ENCODE measurements at places on chromosomes 6 and 20.
A peak's percentile ranks its signal among the peaks of the same experiment; 100 is the strongest.

DNA sequence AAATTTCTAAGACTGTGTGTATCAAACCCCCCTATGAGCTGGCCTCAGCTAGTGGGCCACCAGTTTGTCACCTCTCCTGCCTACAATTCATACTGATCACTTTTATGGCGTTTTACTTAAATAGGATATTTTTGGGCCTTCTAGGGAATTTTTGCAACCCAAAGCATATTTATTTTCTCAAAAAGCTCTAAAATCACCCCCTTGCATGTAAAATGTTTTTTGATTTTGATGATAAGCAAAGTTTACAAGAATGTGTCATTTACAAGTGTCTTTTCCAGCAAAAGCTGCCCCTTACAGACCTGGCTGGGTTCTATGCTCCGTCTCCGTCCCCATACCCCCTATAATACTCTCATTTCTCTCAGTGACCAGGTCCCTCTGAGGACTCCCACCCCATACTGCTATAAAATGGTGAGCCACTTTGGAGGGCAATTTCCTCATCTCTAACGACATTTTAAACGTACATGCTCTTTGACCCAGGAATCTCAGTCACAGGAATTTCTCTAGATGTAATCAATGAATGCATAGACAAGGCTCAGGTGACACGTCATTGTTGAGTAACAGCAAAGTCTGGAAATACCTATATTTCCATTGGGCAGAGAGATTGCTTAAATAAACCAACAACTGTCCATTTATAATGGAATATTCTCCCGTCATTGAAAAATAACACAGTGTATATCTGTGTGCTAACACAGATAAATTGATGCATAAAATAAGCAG lies 13.9 kb upstream of the OCSTAMP start:
- no peak for DNase-seq

GRCh38 chr6:30260036-30260504 lies 46.9 kb upstream of the TRIM26 start:
- DNase-seq = no peak

GRCh38 chr20:25077610-25078169 lies 4.3 kb downstream of the VSX1 start:
- DNase-seq = no peak

- no peak for DNase-seq
Measured at GRCh38 chr20:51237791-51238190, 214.9 kb upstream of the KCNG1 start.

DNA sequence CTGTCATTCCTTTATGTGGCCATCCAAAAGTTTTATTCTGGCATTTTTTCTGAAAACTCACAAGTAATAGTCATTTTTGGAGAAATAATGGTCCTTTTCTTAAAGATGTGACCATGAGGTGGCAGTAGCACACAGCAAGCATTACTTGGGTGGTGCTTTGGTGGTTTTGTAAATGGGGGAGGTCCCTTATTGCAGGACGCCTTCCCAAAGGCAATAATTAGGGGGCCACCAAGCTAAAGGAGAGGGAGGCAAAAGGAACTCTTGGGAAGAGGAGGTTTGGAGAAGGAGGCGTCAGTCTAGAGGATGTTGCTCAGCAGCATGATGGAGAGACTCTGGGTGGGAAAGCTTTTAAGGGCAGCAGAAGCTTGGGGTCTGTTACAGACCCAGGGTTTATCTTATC lies 422.6 kb upstream of the MMS22L start:
- DNase-seq = no peak

DNA sequence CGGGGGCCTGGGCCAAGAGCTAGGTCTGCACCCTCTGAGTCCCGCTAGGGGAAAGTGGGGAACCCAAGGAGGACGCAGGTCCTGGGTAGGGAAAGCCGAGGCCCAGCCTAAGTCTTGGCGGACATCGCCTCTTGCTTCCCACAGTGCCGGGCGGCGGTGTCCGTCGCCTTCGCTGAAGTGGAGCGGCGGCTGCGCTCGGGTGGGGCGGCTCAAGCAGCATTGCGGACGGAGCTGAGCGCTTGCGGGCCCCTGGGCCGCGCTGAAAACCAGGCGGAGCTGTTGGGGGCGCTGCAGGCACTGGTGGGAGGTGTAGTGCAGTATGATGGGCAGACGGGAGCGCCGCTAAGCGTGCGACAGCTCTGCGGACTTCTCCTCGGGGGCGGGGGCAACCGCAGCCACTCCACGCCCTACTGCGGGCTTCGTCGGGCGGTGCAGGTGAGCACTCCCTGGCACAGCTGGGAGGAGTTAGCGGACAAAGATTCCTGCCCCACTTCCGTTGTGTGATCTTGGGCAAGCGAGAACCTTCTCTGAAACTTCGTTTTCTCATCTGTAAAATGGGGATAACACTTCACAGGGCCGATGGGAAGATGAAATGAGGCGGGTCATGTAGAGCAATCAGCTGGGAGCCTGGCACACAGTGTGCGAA lies 4.2 kb downstream of the PRSS16 start:
- DNase-seq = peak; percentile 37

GRCh38 chr6:30591008-30591407 lies 19.8 kb downstream of the ABCF1 start:
- DNase-seq = no peak

DNA sequence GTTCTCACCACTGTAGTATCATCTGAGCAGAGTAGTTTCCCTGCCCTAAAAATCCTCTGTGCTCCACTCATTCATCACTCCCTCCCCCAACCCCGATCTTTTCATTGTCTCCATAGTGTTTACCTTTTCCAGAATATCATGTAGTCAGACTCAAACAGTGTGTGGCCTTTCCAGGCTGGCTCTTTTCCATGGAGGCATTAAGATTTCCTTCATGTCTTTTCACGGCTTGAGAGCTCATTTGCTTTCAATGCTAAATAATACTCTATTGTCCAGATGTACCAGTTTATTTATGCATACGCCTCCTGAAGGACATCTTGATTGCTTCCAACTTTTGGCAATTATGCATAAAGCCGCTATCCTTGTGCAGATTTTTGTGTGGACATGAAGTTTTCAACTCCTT lies 235.8 kb downstream of the PHACTR1 start:
- no peak for DNase-seq

GRCh38 chr6:11328613-11329247 lies 96.3 kb upstream of the NEDD9 start:
- DNase-seq = no peak

- no peak for DNase-seq
Measured at GRCh38 chr6:4986999-4987398, 16.8 kb downstream of the RPP40 start.

DNA sequence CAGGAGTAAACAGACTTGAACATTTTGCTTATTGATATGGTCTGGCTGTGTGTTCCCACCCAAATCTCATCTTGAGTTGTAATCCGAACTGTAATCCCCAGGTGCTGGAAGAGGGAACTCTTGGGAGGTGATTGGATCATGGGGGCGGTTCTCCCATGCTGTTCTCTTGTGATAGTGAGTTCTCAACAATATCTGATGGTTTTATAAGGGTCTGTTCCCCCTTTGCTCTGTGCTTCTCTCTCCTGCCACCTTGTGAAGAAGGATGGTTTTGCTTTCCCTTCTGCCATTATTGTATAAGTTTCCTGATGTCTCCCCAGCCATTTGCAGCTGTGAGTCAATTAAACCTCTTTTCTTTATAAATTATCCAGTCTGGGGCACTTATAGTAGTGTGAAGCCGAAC lies 40.0 kb downstream of the MYLIP start:
- DNase-seq = no peak

GRCh38 chr6:73339340-73339739 lies 14.7 kb downstream of the DPPA5 start:
- DNase-seq = no peak

DNA sequence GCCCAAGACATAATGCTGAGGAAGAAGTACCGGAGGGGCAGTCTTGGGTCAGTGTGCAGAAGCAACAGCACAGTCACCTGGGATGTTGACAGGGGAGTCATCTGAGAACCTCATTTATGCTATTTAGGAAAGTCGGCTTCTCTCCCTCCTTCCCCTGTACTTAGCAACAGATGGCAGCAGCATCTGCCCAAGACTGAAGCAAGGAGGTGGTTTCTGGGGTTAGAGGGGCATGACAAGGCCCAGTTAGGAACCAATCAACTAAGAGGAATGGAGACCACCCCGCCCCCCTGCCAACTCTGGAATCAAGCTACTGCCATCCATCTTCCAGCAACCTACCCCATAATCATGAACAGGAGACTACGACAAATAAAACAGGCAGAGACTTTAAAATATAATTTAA lies 21.7 kb downstream of the RIPK1 start:
- DNase-seq = no peak

DNA sequence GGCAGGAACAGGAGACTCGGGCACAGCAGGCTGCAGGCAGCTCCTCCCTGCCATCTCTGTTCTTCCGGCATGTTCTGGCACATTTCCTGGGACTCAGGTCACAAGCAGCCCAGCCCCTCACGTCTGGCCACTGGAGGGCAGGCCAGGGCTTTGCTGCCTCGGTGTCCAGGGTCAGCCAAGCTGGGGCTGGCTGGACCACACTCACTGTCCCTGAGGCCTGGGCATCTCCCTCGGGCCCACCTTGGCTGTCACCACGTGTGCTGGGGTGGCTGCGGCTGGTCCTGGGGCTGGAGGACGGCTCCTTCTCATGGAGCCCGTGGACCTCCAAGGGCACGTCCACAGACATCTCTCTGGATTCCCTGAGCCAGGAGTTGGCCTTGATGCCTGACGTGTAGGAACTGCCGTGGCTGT lies 18.5 kb downstream of the FRMD1 start:
- no peak for DNase-seq

GRCh38 chr20:50541606-50542041 lies 31.4 kb downstream of the PTPN1 start:
- no peak for DNase-seq

DNA sequence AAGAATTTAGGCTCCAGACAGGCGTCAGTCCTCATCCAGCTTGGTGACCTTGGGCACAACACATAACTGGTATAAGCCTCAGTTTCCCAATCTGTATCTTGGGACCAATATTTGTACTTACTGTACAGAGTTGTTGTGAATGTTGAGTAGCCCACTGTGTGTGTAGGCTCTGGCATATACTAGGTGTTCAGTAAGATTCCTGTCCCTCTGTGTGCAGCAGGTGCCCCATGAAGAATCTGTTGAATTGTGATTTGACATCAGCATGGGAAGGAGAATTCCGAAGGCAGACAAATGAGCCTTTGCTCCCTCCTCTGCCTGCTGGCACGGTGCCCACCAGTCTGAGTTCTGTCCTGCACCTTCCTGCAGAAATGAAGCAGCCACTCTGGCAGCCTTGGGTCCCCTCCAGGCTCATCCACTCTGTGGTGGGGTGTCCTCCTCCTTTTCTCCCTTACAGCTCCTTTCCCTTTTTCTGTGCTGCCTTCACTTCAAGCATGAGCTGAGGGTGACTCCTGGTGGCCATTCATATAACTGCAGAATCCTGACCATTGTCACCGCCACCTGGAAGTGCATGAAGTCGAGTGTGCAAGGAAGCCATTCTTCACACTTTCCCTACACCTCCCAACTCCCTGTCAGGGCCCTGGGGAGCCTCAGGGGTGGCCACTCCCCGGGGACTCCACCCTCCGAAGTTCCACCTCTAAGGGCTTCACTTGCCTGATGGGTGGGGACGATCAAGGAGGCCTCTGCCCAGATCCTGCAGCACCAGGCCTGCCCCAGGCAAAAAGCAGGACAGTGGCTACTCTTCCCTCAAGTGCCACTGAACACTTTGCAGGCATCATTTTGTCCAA lies 48.2 kb downstream of the MRPL14 start:
- no peak for DNase-seq

DNA sequence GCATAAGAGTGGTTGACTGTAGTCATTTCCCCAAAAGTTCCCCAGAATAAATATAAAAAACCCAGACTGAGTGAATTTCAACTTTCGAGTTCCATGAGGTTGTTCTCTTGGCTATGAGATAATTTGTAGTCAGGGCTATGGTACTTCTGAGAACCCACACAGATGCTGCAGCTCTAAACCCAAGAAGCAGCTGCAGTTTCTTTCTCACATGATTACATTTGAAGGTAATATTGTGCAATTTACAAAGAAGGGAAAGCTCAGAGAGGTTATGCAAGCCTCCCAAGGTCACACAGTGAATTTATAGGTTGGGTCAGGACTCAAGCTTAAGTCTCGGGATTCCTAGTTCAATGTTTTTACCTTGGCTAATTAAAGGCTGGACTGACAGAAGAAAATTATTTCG lies 29.7 kb upstream of the CD93 start:
- no peak for DNase-seq

GRCh38 chr20:39253051-39253755 lies 291.1 kb downstream of the DHX35 start:
- no peak for DNase-seq

DNA sequence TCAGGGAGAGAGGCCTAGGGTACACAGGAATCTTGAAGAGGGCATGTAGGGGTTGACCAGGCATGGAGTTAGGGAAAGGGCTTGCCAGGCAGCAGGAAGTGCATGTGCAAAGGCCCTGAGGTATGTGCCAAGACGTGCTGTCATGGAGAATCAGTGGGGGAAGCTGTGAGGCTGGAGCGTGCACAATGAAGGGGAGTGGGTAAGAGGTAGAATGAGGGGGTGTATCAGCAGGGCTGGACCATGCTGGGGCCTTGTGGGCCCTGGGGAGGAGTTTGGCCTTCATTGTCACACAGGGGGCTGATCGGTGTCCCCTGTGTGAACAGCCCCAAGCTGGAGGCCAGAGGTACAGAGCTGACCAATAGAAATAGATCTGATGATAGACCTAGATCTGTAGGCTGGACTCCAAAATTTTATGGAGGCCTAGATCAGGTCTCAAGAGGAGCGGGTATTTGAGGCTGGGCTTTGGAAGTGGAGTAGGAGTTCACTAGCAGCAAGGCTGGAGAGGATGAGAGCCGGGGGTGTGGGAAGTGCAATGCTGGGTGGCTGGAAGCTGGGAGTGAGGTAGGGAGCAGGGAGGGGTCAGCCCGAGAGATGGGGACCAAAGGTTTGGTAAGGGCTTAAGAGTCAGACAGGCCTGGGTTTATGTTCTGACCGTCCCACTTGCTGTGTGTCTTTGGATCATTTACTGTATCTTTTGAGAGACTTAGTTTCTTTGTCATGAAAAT lies 3.0 kb downstream of the SRC start:
- no peak for DNase-seq

DNA sequence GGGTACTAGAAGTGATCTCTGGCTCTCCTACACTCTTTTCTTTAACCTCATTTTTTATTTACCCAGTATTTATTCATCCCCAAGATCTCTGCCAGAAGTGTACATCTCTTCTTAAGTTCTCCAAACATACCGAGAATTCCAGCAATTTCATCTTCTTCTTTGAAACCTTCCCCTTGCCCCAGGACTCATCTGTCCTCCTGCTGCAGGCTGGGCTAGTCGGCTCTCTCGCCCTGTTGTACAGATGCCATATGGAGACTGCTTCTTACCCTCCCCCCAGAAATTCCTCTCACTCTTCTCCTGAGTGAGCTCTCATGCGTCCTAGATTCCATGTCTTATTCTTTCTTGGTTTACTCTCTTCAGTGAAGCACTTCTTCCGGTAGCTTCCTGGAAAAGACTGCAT lies 21.9 kb upstream of the PNRC1 start:
- DNase-seq = no peak

- DNase-seq = no peak
Measured at GRCh38 chr6:101956961-101957360, 563.5 kb downstream of the GRIK2 start.

- no peak for DNase-seq
Measured at GRCh38 chr20:11585752-11586352, 331.8 kb upstream of the BTBD3 start.

All from activated gamma-delta T cell (primary cell).